ENCODE measurements at places on chromosomes 1 and 21. TPM values are rescaled to one million over a fixed set of nuclear protein-coding genes. Genes with fewer than 3 reads are reported as not detected.

FMO5 gene
- 7.3 TPM for total RNA-seq

GRHL3 gene
- total RNA-seq: 11.1 TPM

AMY2B gene
- 19.7 TPM for total RNA-seq

DNA sequence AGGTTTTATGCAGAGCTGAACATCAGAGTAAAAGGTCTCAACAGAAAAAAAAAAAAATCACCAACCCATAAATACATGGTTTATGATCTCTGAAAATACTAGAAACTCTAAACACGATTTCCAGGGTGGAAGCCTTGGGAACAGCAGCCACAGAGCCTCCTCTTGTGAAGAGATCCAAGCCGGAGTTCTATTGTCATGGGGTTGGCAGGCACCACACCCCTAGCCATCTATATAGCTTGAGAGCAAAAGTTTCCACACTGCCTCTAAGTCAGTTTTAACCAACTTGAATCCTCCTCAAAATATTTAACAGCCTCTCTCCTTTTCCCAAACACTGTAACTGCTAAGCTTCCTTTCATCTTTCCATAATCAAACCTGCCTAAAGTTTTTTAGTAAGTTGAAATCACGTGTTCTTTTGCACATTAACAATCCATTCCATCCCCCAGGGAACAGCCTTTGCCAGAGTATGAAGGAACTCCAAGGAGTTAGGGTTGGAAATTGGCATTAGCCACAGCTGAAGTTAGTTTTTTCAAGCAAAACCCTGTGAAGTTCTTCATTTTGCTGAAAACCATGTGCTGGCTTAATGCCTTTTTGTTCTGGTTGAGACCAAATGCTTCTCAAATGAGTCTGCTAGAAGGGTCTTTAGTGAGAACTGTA lies 13.8 kb upstream of the SEC16B start:
- DNase-seq: no peak

- no peak for DNase-seq
Measured at GRCh38 chr1:239786464-239786863, 305.2 kb upstream of the FMN2 start.

- no peak for DNase-seq
Measured at GRCh38 chr21:28979092-28979491, 13.6 kb downstream of the LTN1 start.

- DNase-seq: no peak
Measured at GRCh38 chr1:231625975-231626534, 535 bp upstream of the DISC1 start.

All from renal cortical epithelial cell (primary cell).